ENCODE measurements at places on chromosomes 13 and 19.

GRCh38 chr19:2627319-2627829 is 75.1 kb downstream of the GNG7 start:
- peak; percentile 98 for DNase-seq

- no peak for DNase-seq
Measured at GRCh38 chr13:39039041-39039440, 785 bp downstream of the NHLRC3 start.

GRCh38 chr13:109468123-109468522 is 318.3 kb downstream of the IRS2 start:
- no peak for DNase-seq

DNA sequence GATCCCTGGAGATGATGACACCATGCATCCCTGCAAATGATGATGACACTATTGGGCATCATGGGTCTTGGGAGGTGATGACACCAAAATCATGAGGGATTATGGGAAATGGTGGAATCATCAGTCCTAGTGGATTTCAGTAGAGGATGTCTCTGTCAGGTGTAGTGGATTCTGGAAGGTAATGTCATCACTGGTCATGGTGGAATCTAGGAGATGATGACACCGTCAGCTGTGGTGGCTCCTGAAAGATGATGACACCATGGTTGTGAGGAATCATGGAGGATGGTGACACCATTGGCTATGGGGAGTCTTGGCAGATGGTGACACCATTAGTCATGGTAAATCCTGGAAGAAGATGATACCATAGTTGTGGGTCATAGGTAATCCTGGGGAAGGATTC is 11.9 kb downstream of the SHISA7 start:
- DNase-seq: no peak

GRCh38 chr19:49544154-49544553 is 16.4 kb downstream of the RCN3 start:
- no peak for DNase-seq

DNA sequence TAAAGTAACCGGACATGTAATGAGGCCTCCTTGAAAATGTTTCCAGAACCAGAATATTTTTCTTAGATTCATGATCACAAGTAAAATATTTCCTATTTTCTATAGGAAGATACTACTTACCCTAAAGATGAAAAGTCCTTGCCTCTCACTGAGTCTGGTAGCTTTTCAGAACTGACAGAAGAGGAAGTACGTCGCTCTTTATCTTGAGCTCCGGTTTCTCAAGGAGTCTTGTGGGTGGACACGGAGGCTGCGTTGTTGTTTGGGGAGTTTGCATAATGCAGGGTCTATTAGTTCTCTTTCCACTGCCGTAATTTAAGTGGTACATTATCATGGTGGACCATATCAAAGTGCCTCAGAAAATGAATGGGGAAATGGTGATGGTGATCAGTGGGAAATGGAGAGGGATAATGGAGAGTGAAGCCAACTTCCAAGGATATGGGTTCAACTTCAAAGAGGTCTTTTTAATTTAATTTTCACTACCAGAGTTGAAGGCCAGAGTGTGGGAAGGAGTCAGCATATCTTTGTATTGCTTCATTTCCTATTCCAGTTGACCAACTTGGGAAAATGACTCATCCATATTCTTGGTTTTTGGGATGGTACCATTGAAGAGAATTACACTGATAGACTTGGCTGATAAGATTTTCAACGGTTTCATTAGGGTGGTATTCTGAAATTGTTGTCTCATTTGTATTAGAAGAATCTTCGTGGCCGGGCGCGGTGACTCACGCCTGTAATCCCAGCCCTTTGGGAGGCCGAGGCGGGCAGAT is 23.4 kb downstream of the MBD3L2B start:
- DNase-seq: no peak

- DNase-seq: no peak
Measured at GRCh38 chr19:54156953-54157352, 2.6 kb downstream of the LENG1 start.

GRCh38 chr19:3319643-3320353 is 46.6 kb upstream of the NFIC start:
- DNase-seq: peak; percentile 25

DNA sequence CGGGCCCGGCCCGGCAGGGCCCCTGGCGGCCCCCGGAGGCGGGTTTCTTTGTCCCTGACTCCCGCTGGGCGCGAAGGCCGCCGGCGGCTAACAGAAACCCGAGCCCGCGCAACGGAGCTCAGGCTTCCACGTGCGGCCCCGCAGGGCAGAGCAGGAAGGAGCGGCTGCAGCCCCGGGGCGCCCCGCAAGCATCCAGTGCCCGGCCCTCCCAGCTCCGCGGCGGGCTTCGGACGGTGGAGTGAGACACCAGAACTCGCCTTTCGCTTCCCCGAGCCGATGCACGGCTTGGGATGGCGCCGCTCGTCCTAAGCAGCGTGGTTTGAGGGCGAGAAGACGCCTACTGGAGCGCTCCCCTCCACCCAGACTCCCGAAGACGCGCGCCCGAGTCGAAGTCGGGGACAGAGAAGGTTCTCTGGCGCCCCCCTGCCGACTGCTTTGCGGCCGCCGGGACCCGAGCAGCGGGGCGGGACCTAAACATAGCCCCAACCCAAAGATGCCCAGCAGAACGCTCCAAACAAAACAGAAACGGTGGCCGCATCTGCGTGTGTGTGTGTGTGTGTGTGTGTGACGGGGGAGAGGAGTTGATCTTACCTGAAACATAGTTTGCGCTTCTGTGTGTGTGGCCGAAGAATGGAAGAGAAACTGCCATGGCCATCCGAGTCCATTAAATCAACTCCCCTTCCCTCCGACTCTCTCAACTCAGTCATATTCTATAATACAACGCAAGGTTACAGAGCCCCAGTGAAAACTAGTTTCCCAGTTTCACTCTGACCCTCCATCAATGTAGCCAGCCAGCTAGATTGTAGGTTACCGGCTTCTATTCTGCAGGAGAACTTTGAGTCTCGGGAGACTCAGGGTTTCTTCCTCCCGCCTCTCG is 629 bp upstream of the FGF9 start:
- DNase-seq: peak; percentile 46

- DNase-seq: peak; percentile 77
Measured at GRCh38 chr13:28346154-28346553, 148.8 kb downstream of the FLT1 start.

- DNase-seq: no peak
Measured at GRCh38 chr13:31922724-31923123, 108.8 kb upstream of the FRY start.

DNA sequence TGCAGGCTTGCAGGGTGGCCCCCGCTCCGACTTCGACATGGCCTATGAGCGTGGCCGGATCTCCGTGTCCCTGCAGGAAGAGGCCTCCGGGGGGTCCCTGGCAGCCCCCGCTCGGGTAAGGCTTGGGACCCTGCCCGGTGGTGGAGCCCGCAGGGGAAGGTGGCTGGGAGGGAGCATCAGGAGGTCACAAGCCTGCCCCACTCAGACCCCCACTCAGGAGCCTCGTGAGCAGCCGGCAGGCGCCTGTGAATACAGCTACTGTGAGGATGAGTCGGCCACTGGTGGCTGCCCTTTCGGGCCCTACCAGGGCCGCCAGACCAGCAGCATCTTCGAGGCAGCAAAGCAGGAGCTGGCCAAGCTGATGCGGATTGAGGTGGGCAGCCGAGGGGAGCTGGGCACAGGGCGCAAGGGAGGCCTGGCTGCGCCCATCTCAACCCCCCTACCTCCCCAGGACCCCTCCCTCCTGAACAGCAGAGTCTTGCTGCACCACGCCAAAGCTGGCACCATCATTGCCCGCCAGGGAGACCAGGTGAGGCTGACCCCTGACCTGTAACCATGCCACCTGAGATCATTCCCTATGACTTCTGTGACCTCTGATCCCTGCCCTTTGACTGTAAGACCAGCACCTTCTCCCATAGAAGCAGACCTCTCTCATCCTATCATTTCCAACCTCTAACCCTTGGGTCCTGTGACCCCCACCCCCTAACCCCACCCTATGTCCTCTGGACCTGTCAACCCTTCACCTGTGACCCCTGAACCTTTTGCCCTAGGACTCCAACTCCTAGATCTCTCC is 7.2 kb downstream of the PNPLA6 start:
- DNase-seq: no peak

DNA sequence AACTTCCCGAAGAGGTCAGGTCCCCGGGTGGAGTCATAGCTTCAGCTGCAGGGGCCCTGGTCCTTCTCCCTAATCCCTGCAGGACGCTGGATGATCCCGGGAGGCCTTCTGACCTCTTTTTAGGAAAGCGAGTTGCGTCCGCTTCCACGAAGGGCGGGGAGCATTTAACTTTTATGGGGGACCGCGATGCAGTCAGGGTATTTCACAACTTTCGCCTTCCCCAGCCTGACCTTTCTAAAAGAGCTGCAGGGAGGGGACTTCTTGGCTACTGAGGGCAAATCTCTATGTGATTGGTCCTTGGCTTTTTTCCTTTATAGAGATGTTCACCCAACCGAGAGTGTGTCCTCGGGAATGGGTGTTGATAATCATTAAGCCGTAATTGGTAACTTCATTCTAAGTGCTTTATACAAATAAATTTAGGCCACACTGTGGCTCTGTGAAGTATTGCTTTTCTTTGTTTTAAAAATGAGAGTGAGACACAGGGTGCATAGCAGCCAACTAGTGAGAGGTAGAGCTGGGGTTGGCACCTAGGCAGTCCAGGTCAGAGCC is 778 bp downstream of the ZNF230 start:
- peak; percentile 18 for DNase-seq

GRCh38 chr13:95301183-95301967 is at the start of gene ABCC4:
TSS of gene ABCC4 (minus strand) at chr13:95301451. CDS start at chr13:95301314, 137 bp downstream.
- DNase-seq: peak; percentile 82

DNA sequence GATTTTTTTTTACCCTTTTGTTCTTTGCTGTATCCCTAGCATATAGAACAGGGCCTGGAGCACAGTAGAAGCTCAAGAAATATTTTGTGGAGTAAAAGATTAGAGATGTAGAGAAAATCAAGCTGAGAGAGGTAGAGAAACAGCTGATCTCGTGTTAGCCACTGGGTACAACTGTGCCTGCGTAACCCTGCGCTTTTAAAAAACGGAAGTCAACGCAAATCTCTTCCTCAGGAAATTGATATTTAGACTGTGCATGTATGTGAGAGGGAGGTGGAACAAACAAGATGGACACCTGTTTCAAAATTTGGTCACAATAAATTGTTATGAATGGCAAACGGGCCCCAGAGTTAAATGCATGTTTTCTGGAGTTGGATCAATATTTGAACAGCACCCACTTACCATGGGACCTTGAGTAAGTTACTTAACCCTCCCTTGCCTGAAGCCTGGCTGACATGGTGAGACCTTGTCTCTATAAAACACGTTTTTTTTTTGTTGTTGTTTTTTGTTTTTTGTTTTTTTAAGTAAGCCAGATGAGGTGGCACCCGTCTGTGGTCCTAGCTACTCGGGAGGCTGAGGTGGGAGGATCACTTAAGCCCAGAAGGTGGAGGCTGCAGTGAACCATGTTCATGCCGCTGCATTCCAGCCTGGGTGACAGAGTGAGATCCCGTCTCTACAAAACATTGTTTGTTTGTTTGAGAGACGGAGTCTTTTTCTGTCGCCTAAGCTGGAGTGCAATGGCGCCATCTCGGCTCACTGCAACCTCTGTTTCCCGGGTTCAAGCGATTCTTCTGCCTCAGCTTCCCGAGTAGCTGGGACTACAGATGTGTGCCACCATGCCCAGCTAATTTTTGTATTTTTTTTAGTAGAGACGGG is 3.3 kb upstream of the EPOR start:
- DNase-seq: no peak

- no peak for DNase-seq
Measured at GRCh38 chr19:36876993-36877938, 26.6 kb downstream of the ZNF345 start.

- peak; percentile 15 for DNase-seq
Measured at GRCh38 chr19:28864577-28865042, 348.3 kb downstream of the UQCRFS1 start.

DNA sequence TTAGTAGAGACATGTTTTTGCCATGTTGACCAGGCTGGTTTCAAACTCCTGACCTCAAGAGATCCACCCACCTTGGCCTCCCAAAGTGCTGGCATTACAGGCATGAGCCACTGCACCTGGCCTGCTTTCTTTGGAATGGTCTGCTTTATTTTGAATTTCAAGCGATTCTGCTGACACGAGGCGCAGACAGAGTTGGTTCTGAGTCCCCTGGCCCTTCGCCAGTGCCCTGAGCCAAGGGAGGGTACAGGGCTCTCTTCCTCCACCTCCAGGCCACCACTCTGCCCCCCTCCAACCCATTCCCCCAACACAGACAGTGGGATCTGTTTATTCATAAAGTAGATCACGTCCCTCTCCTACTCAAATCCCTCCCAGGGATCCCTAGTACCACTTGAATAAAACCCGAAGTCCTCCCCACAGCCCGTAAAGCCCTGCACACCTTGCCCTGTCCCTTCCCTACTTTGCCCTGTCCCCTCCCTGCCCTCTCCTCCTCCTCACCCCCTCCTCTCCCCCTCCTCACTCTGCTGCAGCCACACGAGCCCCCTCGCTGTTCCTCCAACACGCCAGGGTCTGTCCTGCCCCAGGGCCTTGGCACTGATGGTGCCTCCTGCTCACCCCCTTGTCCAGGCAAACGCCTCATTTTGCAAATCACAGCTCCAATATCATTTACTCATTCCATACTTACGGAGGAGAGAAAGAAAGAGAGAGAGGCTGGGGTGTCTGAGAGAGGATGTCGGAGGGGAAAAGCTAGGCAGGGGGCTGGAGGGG is 22.4 kb downstream of the ZNRF4 start:
- DNase-seq: no peak

DNA sequence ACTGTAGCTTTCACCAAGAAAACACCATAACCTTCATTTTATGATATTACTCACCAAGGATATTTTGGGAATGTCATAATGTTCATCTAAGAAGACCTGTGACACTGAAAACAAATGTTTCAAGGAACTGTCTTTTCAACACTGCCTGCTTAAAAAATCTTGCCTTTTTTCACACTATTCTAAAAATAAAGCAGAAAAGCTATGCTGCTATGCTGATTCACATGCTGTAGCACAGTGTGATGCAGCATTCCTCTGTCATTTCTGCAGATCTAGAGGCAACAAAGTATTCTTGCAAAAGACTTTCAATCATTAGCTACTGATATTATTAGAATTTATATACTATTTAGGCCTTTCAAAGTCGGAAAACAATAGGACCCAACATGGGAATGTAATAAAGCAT is 525.7 kb downstream of the UQCRFS1 start:
- DNase-seq: peak; percentile 49

GRCh38 chr13:110640591-110641029 is 25.3 kb downstream of the NAXD start:
- DNase-seq: peak; percentile 19

- DNase-seq: no peak
Measured at GRCh38 chr13:98334620-98335205, 157.6 kb upstream of the RNF113B start.

All from EH (cell line).